ENCODE measurements at places on chromosomes 6 and 20. TPM values are rescaled to one million over a fixed set of nuclear protein-coding genes. Genes with fewer than 3 reads are reported as not detected.

The SNAP91 gene
- not detected for total RNA-seq

The FOXC1 gene
- total RNA-seq = 0.38 TPM

- no peak for DNase-seq
These were observed 22.7 kb downstream of the SLC12A5 start for GRCh38 chr20:46051556-46052308.

- no peak for DNase-seq
These were observed 33.3 kb downstream of the CST9L start for GRCh38 chr20:23534801-23535593.

DNA sequence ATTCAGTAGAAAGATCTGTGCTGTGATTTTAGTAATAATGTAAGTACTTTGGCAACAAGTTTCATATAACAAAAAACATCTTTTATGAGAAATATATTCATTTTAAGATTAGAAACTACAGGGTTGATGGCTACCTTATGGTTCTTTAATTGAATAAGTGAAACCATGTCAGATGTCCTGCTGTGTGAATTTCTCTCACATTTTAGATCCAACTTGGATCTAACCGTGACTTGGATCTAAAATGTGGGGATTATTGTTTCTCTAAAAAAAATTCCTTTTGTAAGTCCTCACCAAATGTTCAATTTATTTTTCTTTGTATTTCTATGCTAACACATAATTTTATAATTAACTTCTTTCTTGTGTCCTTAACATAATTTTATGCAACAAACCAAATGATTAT lies 30.4 kb downstream of the ZC2HC1B start:
- DNase-seq = no peak

Measured in left lobe of liver (tissue), 2 donors.